ENCODE measurements at places on chromosomes 4 and X. TPM values are rescaled to one million over a fixed set of nuclear protein-coding genes. Genes with fewer than 3 reads are reported as not detected.

Gene CNKSR2
- 13.5 TPM for total RNA-seq

Gene ARSD
- 38.7 TPM for total RNA-seq

Gene SPOCK3
- total RNA-seq, result 7.1 TPM

Gene SSX3
- not detected for total RNA-seq

Gene ZNF141
- total RNA-seq, result 31.7 TPM

Gene HHIP
- 29.6 TPM for total RNA-seq

Gene CXorf49
- not detected for total RNA-seq

Gene EXOC1L
- not detected for total RNA-seq

Gene PARM1
- total RNA-seq, result 17.9 TPM

Gene PFKFB1
- total RNA-seq, result 0.86 TPM

Gene ARHGAP6
- total RNA-seq, result 8.0 TPM

Gene ITM2A
- total RNA-seq, result 5.9 TPM

Gene BEND4
- 0.14 TPM for total RNA-seq

Gene CCNB3
- total RNA-seq, result 0.83 TPM

Gene FAAH2
- total RNA-seq, result 9.3 TPM

Gene CXorf51B
- not detected for total RNA-seq

Gene TMPRSS11A
- 0.81 TPM for total RNA-seq

Gene AMMECR1
- total RNA-seq, result 19.3 TPM

Gene CD40LG
- total RNA-seq, result not detected

Gene PHKA1
- 10.9 TPM for total RNA-seq

Gene GPR82
- total RNA-seq, result not detected

Gene UGT2B11
- 0.56 TPM for total RNA-seq

Gene TKTL2
- not detected for total RNA-seq

Gene FABP2
- 4.1 TPM for total RNA-seq

Gene UPF3B
- total RNA-seq, result 12.4 TPM

Gene PTPN13
- total RNA-seq, result 79.1 TPM
